ENCODE measurements at places on chromosomes 1 and 21. TPM values are rescaled to one million over a fixed set of nuclear protein-coding genes. Genes with fewer than 3 reads are reported as not detected.

GRCh38 chr1:91427741-91428140, 23.1 kb upstream of the HFM1 start:
- no peak for DNase-seq

DNA sequence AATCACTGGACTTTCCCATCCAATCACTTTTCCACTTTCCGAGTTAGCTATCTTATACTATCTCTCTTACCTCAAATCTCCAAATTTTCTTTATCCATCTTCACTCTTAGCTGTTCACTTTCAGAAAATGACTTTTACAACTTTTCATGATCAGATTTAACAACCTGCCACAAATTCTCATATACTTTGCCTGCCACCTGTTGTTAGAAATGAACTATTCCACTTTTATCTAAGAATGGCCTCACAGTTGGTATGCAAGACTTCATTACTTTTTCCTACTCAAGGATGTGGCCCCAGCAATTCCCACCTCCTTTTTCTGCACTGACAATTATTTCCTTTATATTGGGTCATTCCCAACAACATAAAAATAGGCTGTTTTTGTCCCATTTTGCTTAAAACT, 93.6 kb upstream of the DEPDC1 start:
- DNase-seq, result no peak

PPFIA4 gene
- total RNA-seq, result 1.7 TPM

DNA sequence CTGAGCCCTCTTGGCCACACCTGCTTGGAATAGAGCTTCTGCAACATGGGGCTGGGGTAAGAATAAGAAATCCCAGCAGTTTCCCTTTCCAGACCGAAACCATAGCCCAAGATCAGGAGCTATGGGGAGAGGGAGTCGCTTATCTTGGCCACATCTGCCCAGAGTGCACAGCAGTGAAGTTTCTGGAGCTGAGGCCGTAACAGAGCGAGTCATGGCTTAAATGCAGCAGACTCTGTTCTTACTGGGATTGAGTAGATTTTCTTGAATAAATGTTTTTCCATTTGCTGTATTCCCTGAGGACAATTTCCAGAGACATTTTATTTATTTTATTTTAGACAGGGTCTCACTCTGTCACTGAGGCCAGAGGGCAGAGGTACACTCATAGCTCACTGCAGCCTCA, 33.5 kb downstream of the CFAP57 start:
- no peak for DNase-seq

S100A6 gene
- 1,542 TPM for total RNA-seq

TADA1 gene
- 11.5 TPM for total RNA-seq

- no peak for DNase-seq
Measured at GRCh38 chr1:198132060-198132781, 24.6 kb upstream of the NEK7 start.

GRCh38 chr1:160373696-160374095, 6.8 kb downstream of the NHLH1 start:
- DNase-seq, result no peak

DNA sequence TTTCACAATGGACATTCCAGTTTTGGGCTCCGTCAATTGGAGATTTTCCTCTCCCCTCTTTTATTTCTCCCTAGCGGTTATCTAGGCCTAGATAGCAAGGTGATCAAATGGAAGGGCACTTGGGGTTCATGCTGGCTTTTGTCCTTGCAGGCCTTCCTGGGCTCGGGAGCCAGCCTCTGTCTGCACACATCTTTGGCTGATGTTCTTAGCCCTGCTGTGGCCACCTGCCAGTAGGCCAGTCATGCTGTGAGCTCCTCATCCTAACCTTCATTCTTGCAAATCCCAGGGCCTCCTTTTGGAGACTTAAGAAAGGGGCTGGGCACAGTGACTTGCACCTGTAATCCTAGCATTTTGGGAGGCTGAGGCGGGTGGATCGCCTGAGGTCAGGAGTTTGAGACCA, 13.5 kb downstream of the TIE1 start:
- no peak for DNase-seq

DNA sequence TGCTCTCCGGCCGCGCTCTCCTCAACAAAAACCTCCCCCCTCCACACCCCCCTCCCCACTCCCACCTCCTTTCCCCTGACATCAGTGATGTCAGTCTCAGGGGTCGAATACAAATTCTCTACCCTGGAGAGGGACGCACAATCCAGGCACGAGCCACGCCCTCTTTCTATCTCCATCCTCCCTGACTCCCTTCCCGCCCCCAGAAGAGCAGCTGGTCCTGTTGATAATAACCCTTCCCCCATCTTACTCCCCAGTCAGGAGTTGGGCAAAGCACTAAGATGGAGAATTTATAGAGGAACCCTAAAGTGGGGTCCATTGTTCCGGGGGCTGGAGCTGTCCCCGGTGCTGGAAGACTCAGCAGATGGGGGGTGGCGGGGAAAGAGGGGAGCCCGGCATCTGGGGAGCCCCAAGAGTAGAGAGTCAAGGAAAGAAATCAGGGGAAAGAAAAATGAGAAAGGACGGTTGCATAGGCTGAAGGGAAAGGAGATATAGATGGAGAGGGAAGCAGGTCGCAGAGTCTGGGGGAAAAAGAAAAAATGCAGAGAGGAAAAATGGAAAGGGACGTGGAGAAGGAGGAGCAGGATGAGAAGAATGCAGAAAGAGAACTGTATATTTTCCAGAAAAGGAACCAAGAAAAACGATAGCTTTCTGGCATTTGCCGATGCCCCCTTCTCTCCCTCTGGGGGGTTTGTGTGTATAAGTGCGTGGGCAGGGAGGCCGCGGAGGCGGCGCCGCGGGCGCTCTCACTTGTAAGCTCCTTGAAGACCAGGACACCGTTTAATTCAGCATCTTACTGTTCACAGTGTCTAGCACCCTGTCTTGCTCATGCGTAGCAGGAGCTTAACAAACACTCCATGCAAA, at the start of gene CELF3:
Gene CELF3, minus strand, starts transcription at position 33 of the 861 bp plus-strand sequence. CDS start 783 bp downstream, outside the sequence.
- DNase-seq, result peak; percentile 71

- no peak for DNase-seq
Measured at GRCh38 chr21:43989401-43989800, 22.7 kb upstream of the TRAPPC10 start.

MEGF6 gene
- 10.9 TPM for total RNA-seq

- DNase-seq, result no peak
Measured at GRCh38 chr1:62321446-62321845, 2.2 kb upstream of the KANK4 start.

DNA sequence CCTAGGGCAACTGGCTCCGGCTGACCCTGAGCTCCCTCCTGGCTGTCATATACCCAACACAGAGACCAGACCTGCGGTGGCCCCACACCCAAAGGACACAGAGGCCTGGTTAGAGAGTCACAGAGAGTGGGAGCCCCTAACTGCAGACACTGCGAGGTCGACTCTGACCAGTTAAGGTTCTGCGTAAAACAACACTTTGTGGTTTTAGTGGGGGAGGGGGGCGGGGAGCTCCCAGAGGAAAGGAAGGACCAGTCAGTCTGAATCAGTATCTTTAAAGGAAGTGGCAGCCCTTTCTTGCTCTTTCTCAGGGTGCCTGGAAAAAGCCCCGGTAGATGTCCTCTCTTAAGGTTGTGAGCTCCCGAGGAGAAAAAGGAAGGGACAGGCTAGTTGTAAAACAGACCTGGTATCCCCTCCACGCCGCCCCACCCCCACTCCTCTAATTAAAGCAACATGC, 2.4 kb downstream of the SSBP3 start:
- peak; percentile 37 for DNase-seq

DNA sequence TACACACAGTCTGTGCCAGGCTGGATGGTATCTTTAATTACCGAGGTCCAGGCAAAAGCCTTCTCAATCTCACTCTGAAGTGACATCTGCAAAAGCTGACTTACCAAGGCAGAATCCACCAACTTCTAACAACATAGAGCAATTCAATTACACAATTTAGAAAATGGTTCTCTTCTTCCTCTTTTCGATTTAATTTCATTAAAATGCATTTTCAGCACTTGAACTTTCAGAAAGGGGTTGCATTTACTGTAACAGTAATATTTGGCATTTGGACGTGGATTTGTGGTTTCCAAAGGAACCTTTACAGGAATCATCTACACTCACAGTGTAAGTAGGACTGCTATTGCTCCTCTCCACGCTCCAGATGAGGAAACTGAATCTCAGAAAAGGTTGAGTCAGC, 53.3 kb downstream of the ERO1B start:
- no peak for DNase-seq
